ENCODE measurements at places on chromosomes 3 and 15.

GRCh38 chr3:66253790-66254620 lies 33.2 kb downstream of the SLC25A26 start:
- no peak for DNase-seq

GRCh38 chr3:134601539-134602439 lies 49.0 kb downstream of the KY start:
- DNase-seq: peak; percentile 1

DNA sequence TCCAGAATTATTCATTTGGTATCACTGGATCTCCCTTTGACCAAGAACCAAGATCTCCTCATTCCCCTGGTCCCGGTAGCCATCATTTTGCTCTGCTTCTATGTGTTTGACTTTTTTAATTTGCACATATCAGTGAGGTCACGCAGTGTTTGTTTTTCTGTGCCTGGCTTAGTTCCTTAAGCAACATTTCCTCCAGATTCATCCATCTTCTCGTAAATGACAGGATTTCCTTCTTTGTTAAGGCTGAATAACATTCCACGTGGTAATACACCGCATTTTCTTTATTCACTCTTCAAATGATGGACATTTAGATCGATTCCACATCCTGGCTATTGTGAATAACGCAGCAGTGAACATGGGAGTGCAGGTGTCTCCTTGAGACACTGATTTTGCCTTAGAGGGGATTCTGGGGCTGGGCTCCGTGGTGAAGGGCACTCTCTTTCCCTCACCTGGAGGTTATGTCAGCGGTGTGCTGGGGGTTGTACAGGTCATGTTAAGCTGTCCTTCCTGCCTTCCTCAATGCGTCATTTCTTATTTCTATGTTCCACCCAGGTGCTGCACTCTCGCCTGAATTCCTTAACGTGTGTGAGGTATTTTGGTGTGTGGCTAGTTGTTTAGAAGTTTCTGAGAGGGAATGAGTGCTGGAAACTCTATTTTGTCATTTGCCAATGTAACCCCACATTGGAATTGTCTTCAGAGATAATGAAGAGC lies 212.2 kb downstream of the LPP start:
- no peak for DNase-seq

DNA sequence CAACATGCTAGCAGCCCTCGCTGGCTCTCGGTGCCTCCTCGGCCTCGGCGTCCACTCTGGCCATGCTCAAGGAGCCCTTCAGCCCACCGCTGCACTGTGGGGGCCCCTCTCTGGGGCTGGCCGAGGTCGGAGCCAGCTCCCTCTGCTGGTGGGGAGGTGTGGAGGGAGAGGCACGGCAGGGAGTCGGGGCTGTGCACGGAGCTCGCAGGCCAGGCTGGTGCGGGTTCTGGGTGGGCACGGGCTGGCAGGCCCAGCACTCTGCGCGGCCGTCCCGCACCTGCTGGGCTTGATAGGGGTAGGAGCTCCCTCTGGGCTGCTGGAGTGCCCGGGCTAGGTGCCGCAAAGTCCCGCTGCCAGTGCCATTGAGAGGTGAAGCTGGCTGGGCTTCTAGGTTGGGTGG lies 251.0 kb downstream of the SQOR start:
- DNase-seq: no peak

GRCh38 chr3:194069421-194070219 lies 66.3 kb upstream of the HES1 start:
- no peak for DNase-seq

DNA sequence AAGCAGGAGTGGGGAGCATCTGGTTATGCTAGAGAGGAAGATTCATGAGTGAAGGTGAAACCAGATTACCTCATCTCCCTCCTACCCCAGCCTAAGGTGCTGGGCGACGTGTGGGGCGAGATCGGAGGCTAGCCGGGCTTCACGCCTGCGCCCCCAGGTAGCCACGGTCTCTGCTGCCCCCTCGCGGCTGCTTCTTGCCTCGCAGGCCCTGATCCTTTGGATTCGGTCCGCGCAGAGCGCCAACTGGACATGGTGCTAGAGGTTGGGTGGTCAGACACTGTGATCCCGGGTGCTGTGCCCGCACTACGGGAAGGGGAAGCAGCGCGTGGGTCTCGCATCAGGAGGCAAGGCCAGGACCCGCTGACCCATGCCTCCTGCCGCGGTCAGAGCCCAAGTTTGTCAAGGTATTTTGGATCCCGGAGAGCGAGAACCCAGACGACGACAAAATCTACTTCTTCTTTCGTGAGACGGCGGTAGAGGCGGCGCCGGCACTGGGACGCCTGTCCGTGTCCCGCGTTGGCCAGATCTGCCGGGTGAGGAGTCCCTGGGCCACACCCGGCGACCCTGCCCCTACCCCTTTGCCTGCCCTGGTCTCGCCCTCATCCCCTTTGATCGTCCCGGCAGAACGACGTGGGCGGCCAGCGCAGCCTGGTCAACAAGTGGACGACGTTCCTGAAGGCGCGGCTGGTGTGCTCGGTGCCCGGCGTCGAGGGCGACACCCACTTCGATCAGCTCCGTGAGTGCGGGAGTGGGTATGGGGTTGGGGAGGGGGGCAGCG lies 4.2 kb downstream of the SEMA3B start:
- peak; percentile 36 for DNase-seq

DNA sequence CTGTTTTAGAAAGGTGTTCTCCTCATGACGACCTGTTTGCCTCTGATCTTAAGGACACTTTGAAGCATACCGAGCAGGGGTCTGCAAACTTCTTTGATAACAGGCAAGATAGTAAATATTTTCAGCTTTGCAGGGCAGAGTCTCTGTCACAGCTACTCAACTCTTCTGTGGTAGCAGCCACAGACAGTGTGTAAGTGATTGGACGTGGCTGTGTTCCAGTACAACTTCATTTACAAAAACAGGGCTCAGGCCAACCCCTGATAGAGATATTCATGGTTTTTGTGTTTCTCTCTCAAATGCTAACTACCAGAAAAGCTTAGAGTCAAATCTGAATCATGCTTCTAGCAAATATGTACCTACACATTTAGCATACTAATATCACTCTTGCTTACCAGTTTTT lies 51.5 kb downstream of the TGFBR2 start:
- no peak for DNase-seq

DNA sequence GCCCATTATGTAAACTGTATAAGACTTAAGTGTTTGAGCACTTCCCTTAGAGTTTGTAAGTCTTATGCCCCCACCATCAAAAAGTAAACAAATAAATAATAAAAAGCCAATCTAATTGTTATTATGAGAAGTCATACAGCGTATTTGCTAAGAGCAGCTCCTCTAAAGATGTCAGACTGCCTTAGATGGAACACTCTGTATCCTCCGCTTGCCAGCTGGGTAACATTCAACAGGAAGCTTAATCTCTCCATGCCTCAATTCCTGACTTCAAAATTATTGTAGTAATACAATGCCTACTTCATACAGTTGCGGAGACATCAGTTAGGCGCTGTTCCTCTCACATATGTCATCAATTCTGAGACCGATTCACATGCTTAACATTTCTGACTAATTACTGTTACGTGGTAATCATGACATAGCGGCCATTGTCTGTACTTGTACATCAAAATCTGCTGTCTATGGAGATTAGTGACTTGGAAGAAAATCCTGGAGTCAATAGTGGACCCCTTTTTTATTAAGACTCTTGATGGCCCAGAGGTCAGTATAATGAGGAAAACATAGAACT lies 417.7 kb downstream of the LPP start:
- no peak for DNase-seq

GRCh38 chr3:105463620-105464019 lies 96.9 kb downstream of the ALCAM start:
- DNase-seq: no peak

- no peak for DNase-seq
Observed at GRCh38 chr3:11548721-11549131, 95.0 kb downstream of the VGLL4 start.

DNA sequence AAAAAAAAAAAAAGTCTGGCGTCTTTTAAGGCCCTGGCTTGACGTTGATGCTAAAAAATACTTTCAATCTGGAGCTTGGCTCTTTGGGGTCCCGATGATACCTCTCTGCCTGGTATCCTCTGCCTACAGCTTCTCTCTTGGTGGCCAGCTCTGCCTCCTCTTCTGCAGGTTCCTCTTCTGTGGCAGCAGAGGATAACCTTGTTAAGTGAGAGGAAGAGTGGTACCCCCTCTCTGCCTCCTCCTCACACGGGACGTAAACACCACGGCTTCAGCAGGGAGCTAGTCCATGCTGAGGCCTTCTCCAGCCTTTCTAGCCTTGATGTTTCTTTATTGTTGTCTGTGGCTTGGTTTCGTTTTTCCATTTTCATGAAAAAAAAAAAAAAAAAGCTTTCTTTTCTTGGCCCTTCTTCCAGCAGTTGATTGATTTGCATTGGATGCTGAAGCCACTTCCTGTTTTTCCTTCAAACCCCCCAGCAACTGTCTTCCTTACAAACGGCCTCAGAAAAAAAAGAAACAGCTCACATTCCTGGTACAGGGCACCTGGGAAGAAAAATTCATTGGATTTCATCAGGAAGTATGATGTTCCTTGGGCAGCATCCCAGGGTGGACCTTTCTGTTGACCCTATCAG lies 59.7 kb downstream of the RORA start:
- no peak for DNase-seq

DNA sequence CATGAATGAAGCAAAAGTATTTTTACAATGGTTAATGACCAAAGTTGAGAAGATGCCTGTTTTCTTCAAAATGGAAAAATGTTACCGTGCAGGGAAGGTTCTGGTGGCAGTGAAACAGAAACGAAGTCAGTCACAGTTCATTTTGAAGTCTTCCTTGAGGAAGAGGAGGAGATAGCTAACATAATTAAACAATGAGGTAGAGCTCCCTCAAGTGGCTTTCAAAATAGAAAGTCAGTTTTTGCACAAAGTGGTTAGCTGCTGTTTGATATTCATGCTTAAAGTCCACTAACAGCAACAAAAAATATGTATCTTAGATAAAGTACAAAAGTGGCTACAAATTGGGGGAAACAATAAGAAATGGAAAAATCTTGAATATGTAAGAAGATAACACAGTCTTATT lies 87.3 kb downstream of the TFG start:
- DNase-seq: no peak

GRCh38 chr15:76060118-76060989 lies 569 bp downstream of the TMEM266 start:
- DNase-seq: peak; percentile 19

DNA sequence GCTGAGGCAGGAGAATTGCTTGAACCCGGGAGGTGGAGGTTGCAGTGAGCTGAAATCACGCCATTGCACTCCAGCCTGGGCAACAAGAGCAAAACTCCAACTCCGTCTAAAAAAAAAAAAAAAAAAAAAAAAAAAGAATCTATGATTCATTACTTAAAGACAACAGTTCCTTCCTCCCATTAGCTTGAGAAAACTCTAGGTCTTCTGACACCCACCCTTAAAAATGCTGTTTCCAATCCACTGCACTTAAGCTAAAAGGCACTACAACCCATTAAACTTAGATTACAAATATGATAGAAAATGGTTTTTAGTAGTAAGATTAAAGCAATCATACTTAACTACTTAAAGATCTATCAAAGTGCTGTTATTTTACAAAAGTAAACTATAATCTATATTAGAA lies 40.0 kb upstream of the BHLHE40 start:
- DNase-seq: no peak

- no peak for DNase-seq
Observed at GRCh38 chr3:150107429-150108175, 136.9 kb upstream of the PFN2 start.

DNA sequence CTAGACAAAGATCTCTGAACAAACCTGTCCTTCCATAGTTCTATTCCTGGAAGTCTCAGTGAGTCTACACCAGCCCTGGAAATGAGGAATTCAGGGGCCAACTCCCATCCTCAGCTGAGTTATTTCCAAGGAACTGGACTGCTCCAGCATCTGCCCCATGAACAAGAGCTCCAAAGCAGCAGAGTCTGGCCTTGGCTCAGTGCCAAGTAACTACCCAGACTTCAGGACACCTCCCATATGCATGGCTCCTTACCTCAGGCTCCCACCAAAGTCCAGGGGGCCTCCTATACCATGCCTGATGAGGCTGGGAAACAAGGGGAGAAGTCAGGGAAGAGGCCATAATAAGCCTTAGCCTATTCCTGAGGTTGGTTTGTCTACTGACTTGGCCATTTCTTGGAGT lies 45.0 kb downstream of the FAIM start:
- no peak for DNase-seq

GRCh38 chr3:463252-464192 lies 267.0 kb downstream of the CHL1 start:
- no peak for DNase-seq

DNA sequence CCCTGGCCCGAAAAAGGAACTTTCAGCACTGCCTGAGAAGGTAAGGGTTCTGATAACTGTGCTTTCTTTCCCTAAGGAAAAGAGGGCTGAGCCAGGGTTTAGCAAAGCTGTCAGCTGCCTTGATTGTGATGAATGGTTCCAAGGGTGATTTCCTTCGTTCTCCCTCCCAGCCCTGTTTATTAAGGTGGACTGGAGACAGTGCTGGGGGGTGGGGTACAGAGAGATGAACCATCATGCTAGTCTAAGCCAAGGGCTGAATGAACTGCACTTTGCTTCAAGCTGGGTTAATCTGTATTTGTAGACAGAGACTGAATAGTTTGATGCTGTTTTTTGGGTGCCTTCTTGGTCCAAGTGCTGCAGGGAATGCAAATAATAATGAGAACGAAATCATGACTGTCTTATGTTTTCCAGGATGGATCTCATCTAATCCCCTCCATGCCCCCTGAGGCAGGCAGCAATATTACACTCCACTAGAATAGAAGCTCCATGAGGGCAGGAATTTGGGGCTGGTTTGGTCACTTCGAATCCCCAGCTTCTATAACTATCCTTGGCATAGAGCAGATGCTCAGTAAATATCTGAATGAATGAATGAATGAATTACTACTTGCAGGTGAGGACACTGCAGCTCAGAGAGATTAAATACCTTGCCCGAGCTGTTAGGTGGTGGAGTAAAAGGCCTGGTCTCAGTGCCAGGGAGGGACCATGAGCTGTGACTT lies 10.9 kb downstream of the PXYLP1 start:
- no peak for DNase-seq

DNA sequence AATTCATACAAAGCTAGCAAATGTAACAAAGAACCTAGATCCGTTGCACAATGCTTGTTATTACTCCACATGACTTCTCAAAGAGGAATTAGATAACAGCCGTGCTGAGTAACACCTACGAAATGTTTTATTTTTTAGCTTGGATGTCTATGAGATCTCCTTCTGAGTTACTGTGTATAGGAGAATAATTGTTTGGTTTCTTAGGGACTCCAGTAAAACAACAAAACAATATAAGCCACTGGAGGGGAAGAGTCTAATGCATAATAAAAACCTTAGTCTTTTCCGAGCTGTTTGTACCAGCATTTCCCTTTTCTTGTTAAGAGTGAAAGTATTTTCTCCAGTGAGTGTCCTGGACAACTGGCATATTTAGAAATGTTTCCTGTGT lies 15.6 kb downstream of the SNAP23 start:
- no peak for DNase-seq

- no peak for DNase-seq
Observed at GRCh38 chr15:90667073-90667754, 49.9 kb upstream of the BLM start.

- DNase-seq: no peak
Observed at GRCh38 chr15:91530956-91531582, 322.4 kb upstream of the SLCO3A1 start.

GRCh38 chr3:59426821-59427565 lies 377.2 kb upstream of the CFAP20DC start:
- DNase-seq: no peak

Measured in NCI-H526 treated with DMSO at 0.1 percent for 48 hours (cell line).